Amygdala (tissue), 56 donors: ENCODE measurements at places on chromosomes 5 and 9.

GRCh38 chr9:100216178-100216787, 117.2 kb downstream of the INVS start:
- DNase-seq = no peak

DNA sequence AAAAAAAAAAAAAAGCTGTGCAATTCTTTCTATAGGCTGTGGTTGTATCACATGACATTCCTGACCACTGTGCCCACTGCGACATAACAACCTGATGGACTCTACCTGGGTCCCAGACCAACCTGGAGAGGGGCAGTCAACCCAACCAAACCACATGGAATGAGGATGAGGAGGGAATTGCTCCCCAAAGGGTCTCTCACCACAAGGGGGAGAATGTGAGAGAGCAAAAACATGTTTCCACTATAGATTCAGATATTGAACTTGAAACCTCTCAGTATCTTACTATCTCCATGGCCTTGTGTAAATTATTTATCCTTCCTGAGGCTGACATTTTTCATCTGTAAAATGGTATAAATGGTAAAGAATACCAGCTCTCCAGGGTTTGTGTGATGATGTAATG, 66.9 kb upstream of the SV2C start:
- DNase-seq = no peak

- DNase-seq = no peak
Observed at GRCh38 chr9:108386032-108386431, 469.8 kb downstream of the ACTL7B start.

DNA sequence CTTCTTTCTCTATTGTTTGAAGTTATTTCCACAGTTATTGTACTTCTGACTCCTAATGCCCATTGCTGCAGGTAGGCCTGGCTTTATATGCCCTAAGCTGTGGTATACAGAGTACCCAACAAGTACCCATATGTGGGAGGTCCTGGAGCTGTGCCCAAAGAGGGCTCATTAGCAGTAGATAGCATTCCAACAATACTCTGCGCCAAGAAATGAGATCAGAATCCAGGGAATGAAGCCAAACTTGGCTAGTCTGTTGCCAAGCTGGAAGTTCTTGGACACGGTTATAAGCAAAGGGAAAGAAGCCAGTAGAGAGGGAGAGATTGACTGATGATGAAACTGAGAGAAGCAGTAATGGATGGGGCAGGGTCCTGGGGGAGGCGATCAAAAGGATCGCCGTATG, 29.7 kb upstream of the FAM169A start:
- peak; percentile 50 for DNase-seq

- DNase-seq = no peak
Observed at GRCh38 chr9:81535542-81536241, 153.7 kb downstream of the TLE1 start.

- DNase-seq = no peak
Observed at GRCh38 chr5:90133941-90134340, 275.6 kb downstream of the CETN3 start.

DNA sequence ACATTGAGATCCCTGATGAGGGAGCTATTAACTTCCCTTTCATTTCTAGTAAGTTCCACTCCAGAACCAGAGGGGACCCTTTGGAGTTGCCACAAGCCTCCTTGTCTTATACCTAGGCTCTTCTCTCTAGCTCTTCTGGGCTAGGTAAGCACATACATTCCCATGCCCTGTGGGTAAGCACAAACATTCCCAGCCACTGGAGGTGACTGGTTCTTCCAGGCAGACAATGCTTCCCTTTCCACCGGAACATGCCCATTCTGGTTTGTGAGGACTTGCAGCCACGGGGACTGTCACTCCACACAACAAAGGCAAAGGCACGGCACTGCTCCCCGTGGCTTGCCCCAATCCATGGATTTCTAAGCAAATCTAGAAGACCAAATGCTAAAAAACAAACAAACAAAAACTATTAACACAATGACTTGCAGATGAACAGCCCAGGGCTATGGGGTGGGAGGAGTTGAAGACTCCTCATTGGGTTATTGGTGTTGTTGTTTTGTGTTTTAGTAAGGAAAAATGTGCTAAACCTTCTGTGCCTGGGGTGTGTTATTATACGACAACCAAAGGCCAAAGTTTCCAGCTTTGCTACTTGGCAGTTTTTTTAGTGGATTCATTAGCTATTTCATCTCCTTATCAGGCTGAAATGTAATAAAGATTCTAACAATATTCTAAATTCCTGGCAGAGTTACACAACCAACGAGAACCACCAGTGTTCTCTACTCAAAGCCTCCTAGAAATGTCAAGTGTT, 276.2 kb downstream of the SYK start:
- DNase-seq = no peak

- no peak for DNase-seq
Observed at GRCh38 chr5:69209602-69210001, 20.2 kb downstream of the CENPH start.

GRCh38 chr5:33611877-33612276, 171.1 kb downstream of the TARS1 start:
- no peak for DNase-seq

- no peak for DNase-seq
Observed at GRCh38 chr5:68155940-68156339, 59.6 kb upstream of the PIK3R1 start.

DNA sequence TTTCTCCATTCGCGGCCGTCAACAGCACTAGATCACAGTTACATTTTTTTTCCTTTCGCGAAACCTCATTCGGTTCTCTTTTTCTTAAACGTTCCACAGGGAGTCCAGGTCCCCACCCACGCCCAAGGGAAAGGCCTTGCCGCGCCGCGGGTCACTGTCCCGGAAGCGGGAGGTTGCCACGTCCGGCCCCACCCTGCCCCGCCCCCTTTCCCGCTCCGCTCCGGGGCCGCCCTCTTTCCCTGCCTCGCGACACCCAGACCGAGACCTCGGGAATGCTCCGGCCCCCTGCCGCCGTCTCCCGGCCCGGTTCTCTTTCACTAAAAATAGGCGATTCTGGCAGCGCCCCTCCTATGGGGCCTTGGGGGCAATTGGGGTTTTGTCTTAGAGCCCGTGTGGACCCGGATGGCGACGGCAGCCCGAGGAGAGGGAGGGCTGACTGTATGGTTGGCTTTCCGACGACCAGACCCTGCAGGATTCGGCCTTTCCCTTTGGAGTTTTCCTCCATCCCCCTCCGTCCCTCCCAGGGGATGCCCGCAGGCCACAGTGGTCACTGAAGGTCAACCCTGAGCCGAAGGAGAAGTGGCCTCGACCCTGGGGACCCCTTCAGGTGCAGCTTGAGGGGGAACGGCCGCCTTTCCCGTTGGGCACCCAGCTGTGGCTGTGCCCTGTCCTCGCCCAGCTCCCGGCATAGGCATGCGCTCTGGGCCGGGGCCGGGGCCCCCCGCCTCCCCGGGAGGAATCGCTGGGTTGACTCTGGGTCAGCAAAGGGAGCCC, 2.8 kb upstream of the RACK1 start:
- no peak for DNase-seq

DNA sequence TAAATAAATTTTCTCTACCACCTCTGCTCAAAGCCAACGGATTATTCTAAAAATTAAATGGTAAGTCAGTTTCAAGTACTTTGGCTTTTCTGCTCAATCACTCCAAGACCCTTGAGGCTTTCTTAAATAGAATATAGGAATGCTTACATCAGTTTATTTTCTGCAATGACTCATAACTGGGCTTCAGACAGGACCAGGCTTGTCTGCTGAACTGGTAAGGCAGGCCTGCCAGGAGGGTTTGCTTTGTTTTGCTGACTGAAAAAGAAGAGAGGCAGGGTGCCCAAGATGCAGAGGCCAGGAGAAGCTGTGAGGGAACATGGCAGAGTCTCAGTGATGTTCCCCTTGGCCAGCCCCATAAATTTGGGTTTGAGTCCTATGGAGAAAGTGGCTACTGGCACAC, 60.3 kb upstream of the EPB41L4A start:
- DNase-seq = no peak

GRCh38 chr9:80906728-80907127, 782.6 kb downstream of the TLE1 start:
- no peak for DNase-seq

- no peak for DNase-seq
Observed at GRCh38 chr5:17995997-17996396, 361.7 kb downstream of the TAF11L14 start.

DNA sequence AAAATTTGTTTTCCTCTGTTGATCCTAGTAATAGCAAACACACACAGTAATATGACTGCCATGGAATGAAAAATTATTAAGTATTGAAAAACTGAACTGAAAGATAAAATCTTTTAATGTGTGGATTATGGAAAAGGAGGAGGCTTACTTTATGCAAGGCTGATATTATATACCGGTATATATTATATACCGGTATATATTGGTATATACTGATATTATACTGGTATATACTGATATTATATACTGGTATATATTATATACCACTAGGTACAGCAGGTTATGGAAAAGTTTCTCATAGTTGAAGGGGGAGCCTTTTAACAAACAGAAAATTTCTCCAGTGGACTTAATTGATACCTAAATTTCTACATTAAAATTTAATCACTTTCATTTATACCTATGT, 181.4 kb downstream of the SH3GL2 start:
- DNase-seq = no peak
